ENCODE measurements at places on chromosomes 16 and 17. TPM values are rescaled to one million over a fixed set of nuclear protein-coding genes. Genes with fewer than 3 reads are reported as not detected.

- H3K4me3 ChIP-seq: no peak overlapping the region
- no peak for DNase-seq
- H3K27ac ChIP-seq: no peak overlapping the region
- peaks cover 13% of the 10 kb centered on the region for H3K4me1 ChIP-seq
- H3K36me3 ChIP-seq: peaks cover 33% of the 10 kb centered on the region
- no peaks in the 10 kb centered on the region for H3K27me3 ChIP-seq
Observed at GRCh38 chr16:4868026-4868425, 20.7 kb downstream of the UBN1 start.

GRCh38 chr16:50354629-50355456 lies 13.9 kb downstream of the BRD7 start:
- H3K27me3 ChIP-seq: no peaks in the 10 kb centered on the region
- H3K36me3 ChIP-seq: peaks cover 38% of the 10 kb centered on the region
- H3K4me1 ChIP-seq: peaks cover 29% of the 10 kb centered on the region
- no peak overlapping the region for H3K4me3 ChIP-seq

GRCh38 chr17:75878174-75878998 lies at the start of gene TRIM47:
TRIM47 (minus strand) TSS chr17:75878581; CDS start chr17:75878548, 33 bp downstream.
- no peak for DNase-seq
- peaks cover 16% of the 10 kb centered on the region for H3K27me3 ChIP-seq
- H3K36me3 ChIP-seq: peaks cover 2% of the 10 kb centered on the region
- peak within 1 kb of the TSS; percentile 93 for H3K4me3 ChIP-seq
- peak within 1 kb of the TSS; percentile 95 for H3K27ac ChIP-seq

NEK8 gene
- 5.2 TPM for total RNA-seq

ABCA6 gene
- total RNA-seq: not detected

- DNase-seq: no peak
- no peak overlapping the region for H3K27ac ChIP-seq
- no peak overlapping the region for H3K4me3 ChIP-seq
- H3K36me3 ChIP-seq: no peaks in the 10 kb centered on the region
- H3K27me3 ChIP-seq: no peaks in the 10 kb centered on the region
- H3K4me1 ChIP-seq: no peaks in the 10 kb centered on the region
Observed at GRCh38 chr16:84800158-84800978, 19.4 kb upstream of the CRISPLD2 start.

- H3K4me3 ChIP-seq: no peak overlapping the region
- H3K36me3 ChIP-seq: no peaks in the 10 kb centered on the region
- no peaks in the 10 kb centered on the region for H3K4me1 ChIP-seq
- no peak for DNase-seq
Observed at GRCh38 chr17:73697872-73698271, 53.6 kb upstream of the SDK2 start.

CHRNE gene
- 0.52 TPM for total RNA-seq

CALB2 gene
- not detected for total RNA-seq

TEKT5 gene
- total RNA-seq: not detected

- no peak overlapping the region for H3K4me3 ChIP-seq
- H3K27ac ChIP-seq: no peak overlapping the region
- DNase-seq: no peak
- no peaks in the 10 kb centered on the region for H3K27me3 ChIP-seq
- H3K36me3 ChIP-seq: no peaks in the 10 kb centered on the region
Observed at GRCh38 chr16:73140929-73141328, 93.0 kb upstream of the ZFHX3 start.

DNA sequence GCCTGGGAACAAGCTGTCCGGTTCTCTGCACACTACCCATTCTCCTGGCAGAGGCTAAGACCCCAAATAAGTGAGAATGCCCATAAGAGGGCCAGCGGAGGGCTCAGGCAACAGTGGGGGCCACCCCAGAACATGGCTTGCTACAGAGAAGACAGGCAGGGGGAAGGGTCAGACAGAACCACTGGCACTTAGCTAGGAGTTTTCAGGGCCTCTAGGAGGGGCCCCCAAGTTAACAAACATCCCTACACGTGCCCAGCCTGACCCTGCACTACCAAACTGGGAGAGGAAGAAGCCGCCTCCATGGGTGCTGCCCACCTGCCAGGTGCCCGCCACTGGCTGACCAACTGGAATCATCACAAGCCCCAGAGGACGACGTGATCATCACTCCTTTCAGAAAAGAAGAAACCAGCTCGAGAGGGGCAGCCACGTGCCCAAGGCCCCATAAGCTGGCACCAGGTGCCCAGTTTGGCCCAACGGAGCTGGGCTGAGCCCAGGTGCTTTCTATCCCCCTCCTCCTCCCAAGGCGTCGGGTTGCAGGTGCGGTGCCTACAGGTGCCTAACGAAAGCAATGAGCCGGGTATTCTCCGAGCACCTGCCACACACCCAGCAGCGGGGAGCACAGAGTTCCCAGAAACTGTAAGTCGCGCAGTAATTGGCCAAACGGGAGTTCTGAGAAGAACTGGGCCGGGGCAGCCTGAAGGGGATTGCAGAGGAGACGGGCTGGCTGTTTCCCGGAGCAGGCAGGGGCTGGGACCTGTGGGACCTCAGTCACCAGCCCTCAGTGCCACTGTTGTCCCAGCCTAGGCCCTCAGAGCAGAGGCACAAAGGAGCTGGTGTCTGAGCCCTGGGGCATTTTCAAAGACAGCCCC lies 13.2 kb downstream of the RPH3AL start:
- H3K27ac ChIP-seq: no peak overlapping the region
- H3K36me3 ChIP-seq: no peaks in the 10 kb centered on the region
- H3K4me1 ChIP-seq: no peaks in the 10 kb centered on the region
- H3K4me3 ChIP-seq: no peak overlapping the region
- no peak for DNase-seq

DNA sequence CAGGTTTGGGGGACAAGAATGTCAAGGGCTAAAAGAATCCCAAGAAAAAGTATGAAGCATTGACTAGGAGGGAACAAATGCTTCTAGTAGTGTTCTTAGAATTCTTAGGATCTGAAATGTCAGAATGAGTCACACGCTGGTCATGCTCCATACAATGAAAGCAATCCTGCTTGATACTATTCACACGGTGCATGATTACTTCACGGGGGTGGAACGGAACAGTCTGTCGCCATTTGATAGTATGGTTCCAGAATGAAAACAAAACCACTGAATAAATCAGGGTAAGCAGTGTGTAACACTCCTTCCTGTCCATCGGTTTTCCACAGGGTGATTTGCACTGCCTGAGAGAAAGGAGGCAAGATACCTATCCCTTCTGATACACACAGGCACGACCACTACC lies 22.9 kb upstream of the YWHAE start:
- no peak overlapping the region for H3K4me3 ChIP-seq
- DNase-seq: no peak
- no peaks in the 10 kb centered on the region for H3K27me3 ChIP-seq
- peak overlapping the region; percentile 65 for H3K27ac ChIP-seq
- peaks cover 20% of the 10 kb centered on the region for H3K4me1 ChIP-seq

GRCh38 chr17:10117581-10118001 lies 80.8 kb downstream of the GAS7 start:
- no peaks in the 10 kb centered on the region for H3K36me3 ChIP-seq
- H3K27ac ChIP-seq: no peak overlapping the region
- peaks cover 9% of the 10 kb centered on the region for H3K27me3 ChIP-seq
- no peak for DNase-seq

DNA sequence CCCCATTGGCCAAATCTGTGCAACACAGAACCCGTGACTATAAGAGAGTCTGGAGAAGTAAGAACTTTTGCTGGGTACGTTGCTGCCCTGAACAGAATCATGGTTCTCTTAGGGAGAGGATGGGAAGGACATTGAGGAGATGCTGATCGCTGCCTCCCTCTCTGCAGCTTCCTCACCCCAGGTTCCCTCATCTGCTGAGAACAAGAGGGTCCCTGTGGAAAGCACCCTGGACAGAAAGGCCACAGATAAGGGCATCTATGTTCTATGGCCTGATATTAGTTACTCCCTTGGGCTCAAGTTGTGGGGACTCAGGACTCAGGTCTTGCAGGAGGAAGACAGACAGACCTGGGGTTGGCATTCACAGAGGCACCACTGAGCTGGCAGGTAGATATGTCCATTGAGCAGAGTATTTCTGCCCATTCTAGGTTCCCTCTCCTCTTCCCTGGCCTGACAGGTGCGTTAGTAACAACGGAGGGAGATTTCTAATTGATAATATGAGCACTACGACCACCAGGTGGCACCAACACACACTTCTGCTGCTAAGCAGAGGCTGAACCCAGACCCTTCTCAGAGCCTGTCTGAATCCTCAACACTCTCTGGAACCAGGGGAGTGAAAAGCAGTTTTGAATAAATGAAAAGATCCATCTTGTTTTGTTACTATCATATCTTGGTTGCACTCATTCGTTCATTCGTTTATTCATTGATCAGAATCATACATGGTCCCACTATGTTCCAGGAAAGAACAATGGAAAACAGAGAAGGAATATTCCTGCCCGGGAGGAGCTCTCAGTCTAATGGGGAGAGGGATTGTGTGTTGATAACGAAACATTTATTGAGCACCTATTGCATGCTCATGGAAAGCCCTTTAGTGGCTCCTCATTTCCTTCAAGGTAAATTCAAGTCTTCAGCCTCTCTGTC lies 56.4 kb downstream of the SLC6A2 start:
- peak; percentile 26 for DNase-seq
- H3K4me1 ChIP-seq: no peaks in the 10 kb centered on the region
- H3K27me3 ChIP-seq: peaks cover 2% of the 10 kb centered on the region
- H3K36me3 ChIP-seq: no peaks in the 10 kb centered on the region

TBC1D28 gene
- total RNA-seq: not detected

- no peaks in the 10 kb centered on the region for H3K4me1 ChIP-seq
- H3K27ac ChIP-seq: no peak overlapping the region
- peaks cover 1% of the 10 kb centered on the region for H3K27me3 ChIP-seq
- no peaks in the 10 kb centered on the region for H3K36me3 ChIP-seq
- no peak overlapping the region for H3K4me3 ChIP-seq
- DNase-seq: no peak
Observed at GRCh38 chr17:34820248-34820801, 140.9 kb downstream of the CCT6B start.

DNA sequence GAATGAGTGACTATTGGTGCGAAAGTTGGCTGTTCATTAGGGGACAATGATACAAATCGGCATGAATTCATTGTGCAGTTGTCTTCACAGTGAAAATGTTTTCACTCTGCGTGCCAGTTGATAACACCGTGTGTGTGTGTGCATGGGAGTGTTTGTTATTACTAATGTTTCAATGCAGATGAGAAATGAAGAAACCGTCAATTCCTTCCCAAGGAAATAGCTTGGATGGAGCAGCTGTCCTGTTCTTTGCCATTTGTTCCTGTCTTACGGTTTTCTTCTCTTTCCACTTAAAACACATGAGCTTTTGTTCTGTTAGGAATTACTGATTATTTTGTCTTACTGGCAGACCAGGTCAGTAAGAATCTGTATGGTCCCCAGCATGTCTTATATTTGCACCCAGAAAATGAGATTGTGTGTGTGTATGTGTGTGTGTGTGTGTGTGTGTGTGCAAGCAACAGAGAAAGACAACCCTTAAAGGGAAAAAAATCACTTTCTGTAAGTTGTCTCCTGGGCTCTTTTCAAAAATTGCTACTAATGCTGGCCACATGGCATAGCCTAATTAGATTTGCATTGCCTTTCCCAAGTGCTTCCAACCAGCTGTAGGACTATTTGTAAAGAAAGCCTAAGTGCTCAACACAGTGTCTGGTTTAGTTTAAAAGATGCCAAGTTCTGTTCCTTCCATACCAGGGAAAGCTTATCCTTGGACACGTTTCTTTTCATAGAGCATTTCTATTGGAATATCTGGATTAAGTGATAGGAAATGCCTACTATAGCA lies 23.8 kb downstream of the SHISA9 start:
- H3K36me3 ChIP-seq: no peaks in the 10 kb centered on the region
- DNase-seq: no peak
- H3K27ac ChIP-seq: no peak overlapping the region
- H3K4me3 ChIP-seq: no peak overlapping the region
